Activated gamma-delta T cell treated with anti-CD3 and anti-CD28 coated beads, Interleukin-2, amount 50 U/mL, for 16 hours (primary cell): ENCODE measurements at places on chromosomes 7 and 10.

DNA sequence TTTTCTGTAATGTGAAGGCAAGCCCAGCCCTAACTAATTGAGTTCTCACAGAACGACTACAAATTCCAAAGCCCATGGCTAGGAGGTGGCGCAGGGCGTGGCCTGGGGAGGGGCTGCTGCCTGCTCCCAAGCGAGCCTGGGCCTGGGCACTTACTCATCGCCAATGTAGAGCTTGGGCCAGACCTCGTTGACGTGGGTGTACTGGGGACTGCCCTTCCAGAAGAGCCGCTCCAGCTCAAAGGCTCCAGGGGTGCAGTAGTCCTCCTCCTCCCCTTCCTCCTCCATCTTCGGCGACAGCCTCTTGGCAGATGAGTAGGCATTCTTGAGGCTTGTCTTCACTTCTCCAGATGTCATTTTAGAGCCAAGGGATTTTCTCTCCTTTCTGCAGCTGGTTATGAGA is 53.3 kb upstream of the SAMD8 start:
- DNase-seq: no peak

- peak; percentile 25 for DNase-seq
These were observed 839 bp downstream of the IKZF5 start for GRCh38 chr10:123007558-123008354.

DNA sequence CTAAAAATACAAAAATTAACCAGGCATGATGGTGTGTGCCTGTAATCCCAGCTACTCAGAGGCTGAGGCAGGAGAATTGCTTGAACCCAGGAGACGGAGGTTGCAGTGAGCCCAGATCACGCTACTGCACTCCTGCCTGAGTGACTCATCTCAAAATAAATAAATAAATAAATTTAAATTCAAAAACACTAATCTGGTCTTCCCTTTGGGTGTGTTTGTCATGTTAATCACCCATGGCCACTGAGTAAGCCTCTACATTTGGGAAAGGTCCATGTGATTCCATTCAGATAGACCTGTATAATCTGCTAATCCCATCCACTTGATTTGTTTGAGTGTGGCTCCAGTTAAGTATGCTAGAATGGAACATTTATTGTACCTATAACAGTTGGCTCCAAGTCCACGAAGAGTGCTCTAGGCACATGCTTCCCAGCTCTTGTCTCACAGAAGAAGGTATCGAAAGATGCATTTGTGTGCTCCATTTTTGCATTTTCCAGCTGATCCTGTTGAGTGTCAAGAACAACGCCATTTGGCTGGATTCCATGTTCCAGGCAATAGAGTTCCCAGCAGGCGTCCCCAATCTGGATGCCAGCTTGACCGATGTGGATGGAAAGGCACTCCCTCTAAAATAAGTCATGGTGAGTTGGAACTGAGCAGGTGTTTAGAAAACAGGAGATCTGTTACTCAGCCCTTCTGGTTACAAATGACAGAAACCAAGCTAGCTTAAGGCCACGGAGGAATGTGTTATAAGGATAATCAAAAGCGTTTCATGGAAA is 4.0 kb downstream of the TUBAL3 start:
- no peak for DNase-seq

- no peak for DNase-seq
These were observed 3.1 kb upstream of the HOXA4 start for GRCh38 chr7:27133409-27134231.

DNA sequence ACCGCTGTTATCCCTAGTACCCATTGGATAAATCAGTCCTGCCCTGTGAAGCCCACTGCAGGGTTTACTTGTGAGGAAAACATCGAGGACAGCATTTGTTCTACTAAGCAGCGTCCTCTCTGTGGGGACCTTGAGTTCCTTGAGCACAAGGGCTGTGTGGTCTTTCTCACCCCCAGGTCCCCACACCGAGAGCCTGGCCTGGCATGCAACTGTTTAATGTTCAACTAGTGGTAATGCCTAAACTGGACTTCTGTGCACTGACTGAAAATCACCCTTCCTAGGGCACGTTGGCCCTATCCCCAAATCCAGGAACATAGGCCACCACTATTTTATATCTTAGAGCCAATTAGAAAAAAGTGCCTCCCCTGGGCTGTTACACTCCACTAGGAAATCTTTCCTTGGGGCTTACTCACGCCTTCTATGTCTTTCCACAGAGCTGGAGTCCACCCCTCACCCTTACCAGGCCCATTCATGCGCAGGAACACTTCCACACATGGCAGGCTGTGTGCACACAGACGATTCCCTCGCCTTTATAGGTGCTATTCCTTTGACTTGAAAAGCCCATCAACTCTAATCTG is 1.7 kb upstream of the TMEM213 start:
- DNase-seq: no peak

- DNase-seq: no peak
These were observed 68.3 kb upstream of the AMPH start for GRCh38 chr7:38699471-38699870.

DNA sequence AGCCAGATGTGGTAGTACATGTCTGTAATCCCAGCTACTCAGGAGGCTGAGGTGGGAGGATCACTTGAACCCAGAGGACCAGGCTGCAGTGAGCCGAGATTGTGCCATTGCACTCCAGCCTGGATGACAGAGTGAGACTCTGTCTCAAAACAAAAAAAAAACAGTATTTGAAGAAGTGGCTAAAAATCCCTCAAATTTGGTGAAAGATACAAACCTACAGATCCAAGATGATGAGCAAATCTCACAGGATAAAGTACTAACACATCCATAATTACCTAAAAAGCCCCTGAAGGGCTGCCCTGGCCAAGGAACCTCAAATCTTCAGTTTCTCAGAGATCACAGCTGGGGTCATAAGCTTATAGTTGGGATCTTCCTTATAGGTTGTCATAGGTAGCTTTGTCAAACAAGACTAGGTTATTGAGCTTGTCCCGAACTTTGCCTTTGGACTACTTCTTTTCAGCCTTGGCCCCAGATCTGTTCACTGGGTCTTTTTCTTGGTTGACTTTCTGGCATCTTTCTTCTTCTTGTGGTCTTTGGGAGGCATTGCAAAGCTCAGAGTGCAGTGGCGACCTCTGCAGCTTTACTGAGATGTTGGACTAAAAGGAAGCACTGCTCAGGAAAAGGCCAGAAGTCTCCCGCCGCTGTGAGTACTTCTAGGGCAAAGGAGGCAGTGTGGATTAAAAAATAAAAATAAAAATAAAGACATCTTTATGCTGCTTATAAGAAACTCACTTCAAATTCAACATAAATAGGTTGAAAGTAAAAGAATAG is 28.6 kb upstream of the SAR1A start:
- no peak for DNase-seq

GRCh38 chr7:140417456-140418155 is 13.7 kb downstream of the RAB19 start:
- DNase-seq: peak; percentile 2

GRCh38 chr7:36598054-36598674 is 126.1 kb downstream of the AOAH start:
- DNase-seq: no peak

- no peak for DNase-seq
These were observed 150.7 kb downstream of the KMT2E start for GRCh38 chr7:105164751-105165150.

- no peak for DNase-seq
These were observed 451.5 kb upstream of the SEMA3D start for GRCh38 chr7:85638394-85638793.

DNA sequence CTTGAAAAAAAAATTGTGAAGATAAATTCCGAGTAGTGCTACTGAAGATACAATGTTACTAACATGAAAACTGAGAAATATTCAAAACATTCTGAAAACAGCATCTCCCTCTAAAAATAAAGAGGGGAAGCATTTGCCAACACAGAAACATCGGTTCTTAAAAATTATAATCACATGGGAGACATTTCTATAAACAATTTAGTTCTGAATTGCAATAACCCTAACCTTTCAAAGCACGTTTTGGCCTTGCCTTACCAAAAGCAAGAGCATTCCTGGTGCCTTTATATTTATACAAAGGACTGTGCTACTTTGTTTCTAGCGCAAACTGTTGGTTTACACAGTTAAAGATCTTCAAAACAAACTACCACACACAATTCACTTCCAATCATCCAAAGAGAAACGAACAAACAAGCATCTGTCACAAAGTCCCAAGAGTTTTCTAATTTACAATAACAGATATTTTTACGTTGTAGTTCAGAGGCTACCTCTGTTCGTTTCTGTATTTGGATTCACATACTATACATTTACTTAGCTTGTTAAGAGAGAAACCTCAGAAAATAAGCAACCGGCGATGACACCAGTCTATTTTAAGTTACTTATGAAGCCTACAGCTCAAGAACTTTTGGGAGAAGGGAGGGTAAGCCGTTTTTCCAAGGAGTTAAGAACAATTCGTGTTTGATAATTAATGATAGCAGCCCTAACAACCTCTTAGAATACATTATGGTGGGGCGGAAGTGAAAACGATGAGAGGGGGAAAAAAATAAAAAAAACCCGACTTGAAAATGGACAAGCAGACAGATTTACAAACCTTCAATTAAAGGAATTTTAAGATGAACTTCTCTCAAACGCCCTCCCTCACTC is 1.3 kb downstream of the ABI1 start:
- no peak for DNase-seq

- no peak for DNase-seq
These were observed 102.5 kb downstream of the FGFR2 start for GRCh38 chr10:121495719-121496118.

GRCh38 chr7:147878912-147879661 is 711.5 kb upstream of the C7orf33 start:
- DNase-seq: no peak

DNA sequence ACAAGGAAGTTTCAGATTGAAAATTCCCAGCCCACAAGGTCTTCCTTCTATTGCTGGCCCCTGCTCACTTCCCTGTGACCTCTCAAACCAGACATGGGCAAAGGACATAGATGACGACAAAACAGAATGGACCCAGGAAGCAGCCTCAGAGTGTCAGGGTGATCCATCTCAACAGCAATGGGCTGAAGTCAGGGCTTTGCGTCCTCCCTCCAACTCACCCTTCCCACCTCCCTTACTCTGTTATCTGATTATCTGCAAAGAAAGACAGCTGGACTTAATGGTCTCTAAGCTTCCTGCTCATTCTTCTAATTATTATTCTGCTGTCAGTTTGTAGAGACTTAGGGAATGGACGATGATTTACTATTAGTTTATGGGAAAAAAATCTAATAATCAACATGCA is 115.9 kb downstream of the PIP4K2A start:
- DNase-seq: no peak

- no peak for DNase-seq
These were observed 1.5 kb downstream of the YME1L1 start for GRCh38 chr10:27152687-27153086.
